Activated CD4-positive, alpha-beta T cell treated with anti-CD3 and anti-CD28 coated beads, Interleukin-2, Interleukin-4, amounts not matched to agents 100 ng/mL and 50 ng/mL, durations not matched to agents 16 hours and 8 hours (primary cell): ENCODE measurements at places on chromosomes 3 and 15.

DNA sequence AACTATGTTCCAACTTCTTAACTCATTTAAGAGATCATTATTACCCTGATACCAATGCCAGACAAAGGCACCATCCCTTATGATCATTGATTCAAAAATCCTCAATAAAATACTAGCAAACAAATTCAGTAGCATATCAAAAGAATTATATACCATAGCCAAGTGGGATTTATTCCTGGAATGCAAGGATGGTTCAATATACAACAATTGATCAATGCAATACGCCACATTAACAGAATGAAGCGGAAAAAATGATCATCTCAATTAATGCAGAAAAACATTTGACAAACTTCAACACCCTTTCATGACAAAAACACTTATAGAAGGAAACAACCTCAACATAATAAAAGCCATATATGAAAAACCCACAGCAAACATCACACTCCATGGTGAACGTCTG, 4.7 kb upstream of the HTR3E start:
- no peak for DNase-seq

DNA sequence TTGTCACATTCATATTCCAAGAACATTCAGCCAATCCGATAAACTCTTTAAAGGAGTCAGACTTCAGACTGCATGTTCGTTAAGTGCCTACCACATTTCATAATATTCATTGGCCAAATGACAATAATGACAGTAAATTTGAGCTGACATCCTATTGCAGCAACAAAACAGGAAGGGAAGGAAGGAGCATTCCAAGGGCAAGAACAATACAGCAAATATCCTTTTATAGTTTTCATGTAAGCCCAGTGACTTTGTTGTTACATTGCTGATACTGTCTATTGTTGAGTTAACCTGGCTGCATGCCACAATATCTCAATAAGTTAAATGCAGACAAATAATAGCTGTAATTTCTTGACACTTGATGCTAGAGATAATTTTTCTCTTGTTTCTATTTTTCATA, 16.4 kb upstream of the CBLB start:
- DNase-seq: no peak

GRCh38 chr15:90812171-90812957, 56.0 kb upstream of the FURIN start:
- DNase-seq: no peak

DNA sequence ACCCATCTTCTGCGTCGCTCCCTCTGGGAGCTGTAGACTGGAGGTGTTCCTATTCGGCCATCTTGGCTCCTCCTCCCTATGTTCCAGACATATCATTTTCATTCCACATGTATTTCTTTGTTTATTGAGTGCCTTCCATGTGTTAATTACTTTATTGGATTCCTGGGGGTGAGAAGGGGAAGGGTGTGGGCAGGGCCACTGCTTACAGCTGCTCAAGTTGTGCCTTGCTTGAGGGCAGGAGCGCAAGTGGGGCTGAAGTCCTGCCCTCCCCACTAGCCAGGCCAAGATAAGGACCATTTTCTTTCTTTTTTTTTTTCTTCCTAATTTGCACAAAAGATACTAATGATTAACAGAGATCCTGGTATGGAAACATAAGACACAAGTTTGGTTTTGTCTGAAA, 224.8 kb downstream of the LPP start:
- DNase-seq: no peak

GRCh38 chr3:177427540-177427939, 230.3 kb upstream of the TBL1XR1 start:
- DNase-seq: peak; percentile 76

GRCh38 chr3:150407051-150407807, 869 bp upstream of the TSC22D2 start:
- no peak for DNase-seq

GRCh38 chr3:33146791-33147445, 33.1 kb downstream of the CRTAP start:
- DNase-seq: no peak

GRCh38 chr3:102114264-102114979, 265.1 kb downstream of the NFKBIZ start:
- DNase-seq: peak; percentile 31
